Memory B cell (primary cell): ENCODE measurements at places on chromosomes 2 and 18.
A peak's percentile ranks its signal among the peaks of the same experiment; 100 is the strongest.

GRCh38 chr2:46053564-46053963 is 243.6 kb upstream of the EPAS1 start:
- H3K27ac ChIP-seq, result no peak overlapping the region
- H3K4me1 ChIP-seq, result no peaks in the 10 kb centered on the region
- no peaks in the 10 kb centered on the region for H3K27me3 ChIP-seq
- no peak overlapping the region for H3K4me3 ChIP-seq
- H3K36me3 ChIP-seq, result peaks cover 28% of the 10 kb centered on the region
- DNase-seq, result no peak

DNA sequence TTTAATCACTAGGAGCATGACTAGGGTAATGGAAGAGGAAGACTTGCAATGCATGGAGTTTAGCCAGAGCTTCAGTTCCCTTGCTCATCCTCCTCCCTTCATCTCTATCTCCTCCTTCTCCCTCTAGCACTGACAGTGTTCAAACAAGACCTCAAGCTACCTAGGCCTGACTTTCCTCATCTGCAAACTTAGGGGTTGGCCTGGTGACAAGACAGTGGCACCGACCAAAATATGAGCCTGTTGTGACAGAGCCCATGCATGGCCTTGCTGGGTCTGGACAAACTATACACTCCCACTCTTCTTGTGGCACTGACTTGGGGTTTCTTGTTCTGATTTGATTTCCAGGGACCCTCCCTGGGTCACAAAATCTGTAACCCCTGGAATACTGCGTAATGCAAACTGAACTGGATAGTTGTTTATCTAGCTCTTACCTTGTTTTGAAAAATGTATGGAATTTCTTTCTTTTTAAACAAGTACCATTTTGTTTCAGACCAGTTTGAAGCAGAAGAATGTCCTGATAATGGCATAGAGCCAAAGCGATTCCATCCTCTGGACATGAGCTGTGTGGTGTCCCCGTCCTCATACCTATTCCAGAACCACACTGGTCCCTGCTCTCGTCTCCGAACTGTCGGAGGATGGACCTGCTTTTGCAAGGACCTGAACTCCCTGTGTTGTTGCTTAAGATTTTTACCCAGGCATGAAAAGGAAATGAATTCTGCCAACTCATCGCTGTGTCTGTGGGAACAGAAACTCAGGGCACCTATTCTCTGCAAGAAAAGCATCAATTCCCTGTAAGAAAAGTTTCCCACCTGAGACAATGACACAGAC is 33.4 kb upstream of the PPP4R1 start:
- H3K4me3 ChIP-seq, result no peak overlapping the region
- DNase-seq, result no peak
- H3K36me3 ChIP-seq, result no peaks in the 10 kb centered on the region
- no peak overlapping the region for H3K27ac ChIP-seq

GRCh38 chr2:202911512-202912341 is at the start of the genes CARF and WDR12:
Gene CARF (plus strand): TSS chr2:202912275. CDS start chr2:202941903, 29,628 bp downstream.
Gene WDR12 (minus strand): TSS chr2:202911673. CDS start chr2:202911476, 197 bp downstream.
- H3K36me3 ChIP-seq, result peaks cover 2% of the 10 kb centered on the region
- H3K27ac ChIP-seq, result peak within 1 kb of the TSS; percentile 94
- peak within 1 kb of the TSS; percentile 99 for H3K4me3 ChIP-seq
- no peaks in the 10 kb centered on the region for H3K27me3 ChIP-seq
- peak; percentile 81 for DNase-seq
- peaks cover 8% of the 10 kb centered on the region for H3K4me1 ChIP-seq

GRCh38 chr2:121135168-121135853 is 149.7 kb downstream of the TFCP2L1 start:
- no peak overlapping the region for H3K4me3 ChIP-seq
- peaks cover 9% of the 10 kb centered on the region for H3K27me3 ChIP-seq
- H3K27ac ChIP-seq, result no peak overlapping the region
- H3K4me1 ChIP-seq, result no peaks in the 10 kb centered on the region
- DNase-seq, result no peak

- no peak for DNase-seq
- H3K27ac ChIP-seq, result no peak overlapping the region
- no peaks in the 10 kb centered on the region for H3K4me1 ChIP-seq
- peaks cover 10% of the 10 kb centered on the region for H3K27me3 ChIP-seq
- no peak overlapping the region for H3K4me3 ChIP-seq
These were observed 9.9 kb upstream of the CNDP2 start for GRCh38 chr18:74486119-74486849.

DNA sequence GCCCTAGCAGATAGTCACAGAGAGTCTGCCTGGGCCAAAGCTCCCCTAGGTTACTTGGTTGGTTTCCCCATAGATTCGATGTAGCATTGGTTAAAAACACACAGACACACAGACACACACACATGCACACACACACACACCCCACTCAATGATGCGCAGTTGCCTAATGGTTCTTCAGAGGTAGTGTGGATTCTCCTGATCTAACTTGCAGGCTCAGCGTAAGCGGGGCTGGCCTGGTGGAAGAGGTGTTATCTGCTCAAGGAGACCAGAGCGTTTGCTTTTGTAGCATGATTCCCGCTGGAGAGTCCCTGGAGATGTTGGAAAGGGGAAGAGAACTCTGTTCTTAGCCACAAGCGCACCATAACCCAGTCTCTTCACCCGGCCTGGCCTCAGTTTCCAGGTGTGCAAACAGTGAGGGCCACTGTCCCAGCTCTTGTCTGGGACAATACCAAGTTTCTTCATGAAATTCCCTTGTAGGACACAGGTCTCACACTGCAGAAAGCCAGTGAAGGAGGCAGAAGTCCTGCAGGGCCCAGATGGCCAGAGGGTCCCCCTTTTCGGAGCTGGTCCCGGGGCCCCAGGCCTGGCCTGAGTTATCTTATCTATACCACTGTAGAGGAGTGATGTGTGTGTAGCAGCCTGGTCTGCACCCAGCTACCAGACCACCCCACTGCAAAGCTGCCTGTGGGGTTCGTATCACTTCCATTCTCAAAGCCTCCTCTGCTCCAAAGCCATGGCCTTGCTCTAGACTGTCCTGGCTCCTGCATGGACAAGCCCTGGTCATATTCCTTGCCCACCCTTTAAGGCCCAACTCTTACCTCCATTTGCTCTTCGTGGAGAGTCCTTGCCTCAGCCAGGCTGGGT is 3.7 kb downstream of the ACKR3 start:
- DNase-seq, result no peak
- H3K27me3 ChIP-seq, result peaks cover 5% of the 10 kb centered on the region
- H3K4me3 ChIP-seq, result no peak overlapping the region
- H3K27ac ChIP-seq, result no peak overlapping the region

- no peak for DNase-seq
- peaks cover 4% of the 10 kb centered on the region for H3K4me1 ChIP-seq
- H3K27ac ChIP-seq, result no peak overlapping the region
- H3K27me3 ChIP-seq, result no peaks in the 10 kb centered on the region
- H3K4me3 ChIP-seq, result no peak overlapping the region
These were observed 112.9 kb downstream of the CSRNP3 start for GRCh38 chr2:165582409-165582808.

- DNase-seq, result no peak
- no peaks in the 10 kb centered on the region for H3K27me3 ChIP-seq
- H3K4me3 ChIP-seq, result no peak overlapping the region
- peaks cover 3% of the 10 kb centered on the region for H3K4me1 ChIP-seq
These were observed 379.0 kb downstream of the SETBP1 start for GRCh38 chr18:45059695-45060094.

DNA sequence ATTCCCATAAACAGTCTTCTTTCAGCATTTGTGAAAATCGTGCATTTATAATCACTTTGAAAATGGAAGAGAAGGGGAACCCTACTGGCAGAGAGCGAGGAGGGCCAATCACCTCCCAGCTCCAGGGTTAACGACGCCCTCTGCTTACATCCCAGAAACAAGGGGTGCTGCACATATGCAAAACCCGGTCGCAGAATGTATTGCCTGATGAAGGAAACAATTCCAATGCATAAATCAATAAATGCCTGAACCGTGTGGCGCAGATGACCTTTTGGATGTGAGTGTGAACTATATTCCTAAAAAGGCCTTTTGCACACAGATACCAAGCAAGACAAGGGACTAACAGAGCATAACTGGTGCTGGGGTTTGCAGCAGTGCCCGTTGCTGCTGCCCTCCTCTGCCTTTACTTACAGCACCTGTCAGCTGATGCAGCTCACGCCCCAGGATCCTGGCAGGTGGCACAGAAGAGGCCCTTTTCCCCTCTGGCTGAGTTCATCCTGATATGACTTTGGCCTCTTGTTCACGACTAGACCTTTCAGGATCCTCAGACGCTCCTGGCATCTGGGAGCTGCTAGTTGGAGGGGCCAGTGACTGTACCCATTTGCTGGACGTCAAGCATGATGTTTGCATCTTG is 67.8 kb downstream of the MYT1L start:
- no peak overlapping the region for H3K27ac ChIP-seq
- no peak for DNase-seq
- no peaks in the 10 kb centered on the region for H3K36me3 ChIP-seq
- no peaks in the 10 kb centered on the region for H3K4me1 ChIP-seq

- H3K36me3 ChIP-seq, result no peaks in the 10 kb centered on the region
- no peak overlapping the region for H3K4me3 ChIP-seq
- H3K4me1 ChIP-seq, result no peaks in the 10 kb centered on the region
- no peak for DNase-seq
- H3K27me3 ChIP-seq, result no peaks in the 10 kb centered on the region
These were observed 315.0 kb upstream of the SMIM21 start for GRCh38 chr18:75742516-75742915.

DNA sequence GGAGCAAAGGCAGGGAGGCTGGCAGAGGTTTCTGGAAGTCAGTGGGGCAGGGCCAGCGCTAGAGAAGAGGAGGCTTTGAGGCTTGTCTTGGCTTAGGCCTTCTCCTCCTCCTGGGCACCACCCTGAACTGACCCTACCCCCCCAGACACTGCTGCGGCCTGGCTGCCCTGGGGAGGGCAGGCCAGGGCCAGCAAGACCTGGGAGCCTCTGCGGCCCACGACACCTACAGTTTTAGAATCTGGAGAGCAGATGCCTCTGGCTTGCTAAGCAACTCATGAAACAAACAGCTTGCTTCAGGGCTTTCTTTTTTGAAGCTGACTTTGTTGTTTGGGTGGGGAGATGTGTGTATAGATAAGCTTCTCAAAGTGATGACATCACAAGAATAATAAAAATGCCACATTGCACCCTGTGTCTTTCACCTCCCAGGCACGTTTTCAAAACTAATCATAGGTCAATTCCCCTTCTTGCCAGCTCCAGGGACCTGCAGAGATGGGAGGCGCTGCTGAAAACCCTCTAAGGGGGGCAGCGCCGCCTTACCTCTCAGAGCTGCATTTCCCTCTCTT is 46.2 kb upstream of the SMAD7 start:
- H3K27me3 ChIP-seq, result peaks cover 2% of the 10 kb centered on the region
- no peaks in the 10 kb centered on the region for H3K36me3 ChIP-seq
- H3K4me1 ChIP-seq, result peaks cover 13% of the 10 kb centered on the region
- H3K27ac ChIP-seq, result no peak overlapping the region
- H3K4me3 ChIP-seq, result no peak overlapping the region

GRCh38 chr2:166282154-166282553 is 93.6 kb downstream of the SCN9A start:
- no peak overlapping the region for H3K27ac ChIP-seq
- no peaks in the 10 kb centered on the region for H3K27me3 ChIP-seq
- H3K4me3 ChIP-seq, result no peak overlapping the region
- DNase-seq, result no peak
- no peaks in the 10 kb centered on the region for H3K4me1 ChIP-seq

DNA sequence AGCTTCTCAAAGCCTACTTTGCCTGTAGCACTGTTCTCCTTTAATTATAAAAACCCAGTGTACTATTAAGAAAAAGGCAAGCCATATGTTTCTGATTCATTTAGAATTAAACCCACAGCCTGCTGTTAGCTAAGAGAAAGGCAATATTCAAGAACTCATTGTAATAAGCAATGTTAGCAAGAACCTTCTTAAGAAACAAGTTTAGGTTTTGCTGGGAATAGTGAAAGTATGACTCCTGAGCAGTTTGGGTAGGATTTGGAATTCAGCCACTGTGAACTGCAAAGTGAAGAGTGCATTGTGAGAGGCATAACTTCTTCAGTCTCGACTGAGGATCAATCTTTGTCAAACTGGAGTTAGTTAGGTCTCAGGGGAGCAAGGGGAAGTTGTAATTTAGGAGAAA is 206.5 kb upstream of the NT5C1B start:
- no peak overlapping the region for H3K27ac ChIP-seq
- no peaks in the 10 kb centered on the region for H3K27me3 ChIP-seq
- H3K4me1 ChIP-seq, result peaks cover 2% of the 10 kb centered on the region
- DNase-seq, result no peak
- no peak overlapping the region for H3K4me3 ChIP-seq

GRCh38 chr2:130390460-130391057 is 34.7 kb downstream of the PTPN18 start:
- H3K27me3 ChIP-seq, result peaks cover 2% of the 10 kb centered on the region
- H3K4me3 ChIP-seq, result peak overlapping the region; percentile 97

DNA sequence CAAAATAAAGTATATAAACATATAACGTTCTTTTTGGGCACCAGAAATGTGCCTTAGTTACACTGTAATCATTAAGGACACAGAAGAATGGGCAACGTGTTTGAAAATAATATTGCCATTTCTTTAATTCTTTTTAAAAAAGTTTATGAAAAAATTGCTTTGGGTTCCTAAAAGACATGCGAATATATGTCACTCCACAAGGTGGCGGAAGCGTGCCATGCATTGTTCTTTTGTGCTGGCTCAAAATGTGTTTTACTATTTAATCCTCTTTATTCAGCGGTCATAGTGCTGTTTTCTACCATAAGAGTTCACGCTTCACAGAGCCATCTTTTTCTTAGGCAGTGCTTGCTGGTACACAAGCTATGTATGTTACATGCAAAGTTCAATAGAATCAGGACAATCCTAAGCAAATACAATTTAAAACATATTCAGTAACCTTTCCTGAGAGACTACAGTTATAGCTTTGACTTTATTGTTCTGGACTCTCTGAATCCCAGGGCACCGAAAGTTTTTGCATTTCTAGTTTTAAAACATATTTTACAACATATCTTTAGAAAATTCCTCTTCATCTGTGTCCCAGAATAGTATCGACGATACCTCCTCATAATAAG is 147.8 kb upstream of the ERBB4 start:
- H3K27me3 ChIP-seq, result peaks cover 9% of the 10 kb centered on the region
- DNase-seq, result peak; percentile 46
- H3K36me3 ChIP-seq, result no peaks in the 10 kb centered on the region
- no peak overlapping the region for H3K4me3 ChIP-seq

- H3K4me3 ChIP-seq, result no peak overlapping the region
- H3K27ac ChIP-seq, result no peak overlapping the region
- H3K36me3 ChIP-seq, result no peaks in the 10 kb centered on the region
- peaks cover 6% of the 10 kb centered on the region for H3K27me3 ChIP-seq
These were observed 39.4 kb downstream of the TDRD15 start for GRCh38 chr2:21163213-21163612.

- no peak overlapping the region for H3K4me3 ChIP-seq
- H3K27ac ChIP-seq, result peak overlapping the region; percentile 24
- H3K36me3 ChIP-seq, result peaks cover 13% of the 10 kb centered on the region
- peaks cover 54% of the 10 kb centered on the region for H3K4me1 ChIP-seq
- no peak for DNase-seq
- H3K27me3 ChIP-seq, result no peaks in the 10 kb centered on the region
These were observed 5.4 kb downstream of the SEC11C start for GRCh38 chr18:59145055-59145454.

DNA sequence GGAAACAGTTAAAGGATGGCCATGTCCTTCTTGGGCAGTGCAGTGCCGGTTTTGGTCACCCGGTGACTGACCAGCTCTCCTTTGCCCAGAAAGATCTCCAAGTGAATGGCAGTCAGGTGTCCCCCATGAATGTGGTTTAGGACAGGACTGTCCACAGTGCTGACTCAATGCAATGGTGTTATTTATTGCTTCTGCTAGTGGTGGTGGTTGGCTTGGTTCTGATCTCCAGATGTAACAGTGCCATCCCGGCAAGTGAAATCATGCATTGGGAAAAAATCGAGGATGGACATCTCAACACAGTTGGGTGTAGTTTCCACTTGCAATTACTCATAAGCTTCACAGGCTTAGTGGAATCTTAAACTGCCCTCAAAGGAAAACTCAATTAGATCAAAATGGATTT is 81.9 kb downstream of the TGOLN2 start:
- H3K4me3 ChIP-seq, result no peak overlapping the region
- no peaks in the 10 kb centered on the region for H3K36me3 ChIP-seq
- H3K27ac ChIP-seq, result no peak overlapping the region
- no peak for DNase-seq
- H3K4me1 ChIP-seq, result no peaks in the 10 kb centered on the region
